ENCODE measurements at places on chromosomes 2 and 18.

GRCh38 chr18:24877066-24877465, 416.6 kb downstream of the HRH4 start:
- DNase-seq, result no peak

DNA sequence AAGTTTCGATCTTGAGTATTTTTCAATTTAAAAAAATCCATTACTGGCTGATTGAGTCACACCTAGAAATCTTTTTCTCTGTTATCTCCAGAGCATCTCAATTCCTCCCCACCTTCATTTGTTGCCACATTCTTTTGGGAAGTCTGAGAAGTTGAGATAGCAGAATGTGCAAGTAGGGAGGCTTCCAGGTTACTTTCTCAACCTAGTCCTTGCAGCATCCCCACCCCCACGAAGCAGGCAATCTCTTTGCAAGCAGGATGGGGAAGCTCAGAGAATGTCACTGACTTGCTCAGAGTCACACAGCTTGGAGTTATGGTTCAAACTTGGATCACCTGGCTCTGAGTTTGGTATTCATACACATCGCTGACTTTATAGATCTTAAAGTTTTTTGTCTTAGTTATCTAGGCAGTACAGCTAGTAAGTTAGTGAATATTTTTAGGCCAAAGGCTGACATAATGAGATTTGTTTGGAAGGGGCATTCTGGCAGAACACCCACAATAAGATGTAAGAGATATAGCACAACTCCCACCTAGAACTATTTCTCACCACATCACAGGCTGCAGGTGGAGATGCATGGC, 25.9 kb upstream of the LCLAT1 start:
- DNase-seq, result no peak

DNA sequence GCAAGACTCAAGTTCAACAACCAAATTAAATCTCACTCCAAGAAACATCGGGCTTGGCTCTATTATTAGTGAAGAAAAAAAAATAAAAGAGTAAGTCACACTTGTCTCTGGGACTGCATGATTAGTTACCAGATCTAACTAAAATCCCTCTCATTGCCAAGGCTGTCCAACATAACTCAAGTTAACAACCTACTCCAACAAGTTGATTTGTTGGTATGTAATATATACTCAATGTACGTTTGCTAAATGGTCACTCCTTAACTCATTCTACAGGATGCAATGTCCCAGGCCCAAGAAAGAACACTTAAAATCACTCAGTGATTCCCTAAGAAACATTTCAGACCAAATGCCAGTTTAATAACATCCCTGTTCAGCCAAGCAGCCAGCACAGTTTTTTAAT, 95.1 kb downstream of the DYM start:
- DNase-seq, result no peak

- peak; percentile 26 for DNase-seq
These were observed 1.1 kb downstream of the MIB1 start for GRCh38 chr18:21741562-21742314.

DNA sequence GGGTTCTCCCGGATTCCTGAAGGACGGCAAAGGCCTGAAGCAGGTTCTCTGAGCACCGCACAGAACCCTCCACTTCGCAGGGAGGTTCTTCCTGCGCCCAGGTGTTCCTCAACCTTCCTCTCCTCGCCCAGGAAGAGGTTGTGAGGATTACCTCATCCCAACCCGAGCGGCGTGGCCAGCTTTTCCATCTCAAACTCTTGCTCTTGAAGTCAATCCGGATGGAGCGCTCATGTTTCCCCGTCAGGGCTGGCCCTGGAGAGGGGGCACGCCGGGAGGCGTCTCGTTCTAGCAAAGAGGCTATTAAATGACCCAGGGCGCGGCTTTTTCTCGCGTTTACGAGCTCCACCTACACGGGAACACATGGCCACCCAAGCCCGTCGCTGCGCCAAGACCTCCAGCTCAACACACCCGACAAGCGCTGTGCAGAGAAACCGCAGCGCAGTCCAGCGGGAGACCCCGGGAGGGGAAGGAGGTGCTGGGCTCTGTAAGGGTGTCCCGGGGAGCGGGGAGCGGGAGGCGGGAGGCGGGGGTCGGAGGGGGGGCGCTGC, 540 bp upstream of the RAB10 start:
- no peak for DNase-seq

DNA sequence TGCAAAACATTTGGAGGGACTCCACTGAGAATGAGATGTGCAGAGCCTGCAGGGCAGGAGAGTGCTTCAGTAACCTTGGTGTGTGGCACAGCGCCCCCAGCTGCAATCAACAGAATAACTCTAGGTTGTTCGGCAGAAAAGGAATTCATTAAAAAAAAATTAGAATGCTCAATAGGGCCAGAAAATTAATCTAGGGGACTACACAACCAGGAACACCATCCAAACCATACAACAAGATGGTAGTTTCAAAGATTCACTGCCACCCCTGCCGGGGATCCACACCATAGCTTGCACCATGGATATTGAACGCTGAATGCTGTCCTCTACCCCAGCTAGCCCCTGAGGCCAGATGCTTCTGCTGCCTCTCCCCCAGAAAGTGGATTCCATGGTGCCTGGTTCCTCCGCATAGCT, 50.1 kb downstream of the THUMPD2 start:
- DNase-seq, result no peak

DNA sequence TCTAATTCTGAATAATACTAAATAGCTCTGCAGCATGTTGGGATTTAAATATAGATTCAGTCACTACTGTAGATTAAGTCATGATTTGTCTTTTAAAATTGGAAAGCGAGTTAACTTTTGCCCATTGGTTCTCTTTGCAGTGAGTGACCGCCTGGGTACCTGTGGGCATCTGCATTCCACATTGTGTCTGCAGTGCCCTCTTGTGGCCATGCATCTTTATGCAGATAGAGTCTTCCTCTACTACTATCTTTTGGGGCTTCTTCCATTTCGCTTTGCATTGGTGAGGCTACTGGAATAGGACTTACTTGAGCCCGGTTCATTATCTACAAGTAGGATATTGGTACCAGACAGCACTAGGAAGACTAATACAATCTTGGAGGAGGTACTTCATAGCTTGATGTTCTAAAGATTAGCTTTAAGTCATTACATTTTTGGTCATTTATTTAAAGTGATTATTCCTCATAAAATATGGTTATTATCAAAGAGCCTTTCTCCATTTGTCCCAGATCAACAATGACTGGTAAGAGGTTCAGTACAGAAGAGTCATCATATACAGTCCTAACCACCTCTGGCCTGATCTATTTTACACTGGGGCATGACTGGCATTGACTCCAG, 203.0 kb downstream of the SOCS6 start:
- DNase-seq, result peak; percentile 47

- no peak for DNase-seq
These were observed 92.6 kb upstream of the VRK2 start for GRCh38 chr2:57954020-57954419.

GRCh38 chr2:110101901-110102803, 13.5 kb downstream of the MALL start:
- DNase-seq, result no peak

DNA sequence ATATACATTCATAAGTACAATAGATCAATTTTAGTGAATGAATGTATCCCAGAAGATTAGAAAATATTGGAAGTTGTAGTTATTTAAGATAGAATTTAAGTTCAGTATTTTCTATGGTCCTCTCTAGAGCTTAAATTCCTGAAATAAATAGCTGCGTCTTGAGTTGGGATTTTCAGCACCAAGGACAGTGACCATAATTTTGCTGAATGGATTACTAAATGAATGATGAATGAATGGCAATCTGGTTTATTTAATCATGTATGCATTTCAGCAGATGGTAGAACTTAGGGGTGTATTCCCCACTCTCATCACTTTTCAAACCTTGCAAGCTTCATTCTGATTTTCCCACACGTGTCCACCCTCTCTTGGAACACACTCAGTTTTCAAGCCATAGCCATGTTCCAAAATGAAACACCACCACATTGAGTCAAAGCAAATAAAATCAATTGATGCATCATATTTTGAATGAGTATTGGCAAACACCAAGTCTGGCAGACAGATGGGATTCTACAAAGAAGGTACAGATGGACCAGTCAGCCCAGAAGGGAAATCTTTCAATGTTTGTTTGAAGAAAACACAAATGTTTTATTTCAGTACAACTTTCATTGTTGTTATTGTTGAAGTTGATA, 362.2 kb upstream of the NXPH2 start:
- no peak for DNase-seq

DNA sequence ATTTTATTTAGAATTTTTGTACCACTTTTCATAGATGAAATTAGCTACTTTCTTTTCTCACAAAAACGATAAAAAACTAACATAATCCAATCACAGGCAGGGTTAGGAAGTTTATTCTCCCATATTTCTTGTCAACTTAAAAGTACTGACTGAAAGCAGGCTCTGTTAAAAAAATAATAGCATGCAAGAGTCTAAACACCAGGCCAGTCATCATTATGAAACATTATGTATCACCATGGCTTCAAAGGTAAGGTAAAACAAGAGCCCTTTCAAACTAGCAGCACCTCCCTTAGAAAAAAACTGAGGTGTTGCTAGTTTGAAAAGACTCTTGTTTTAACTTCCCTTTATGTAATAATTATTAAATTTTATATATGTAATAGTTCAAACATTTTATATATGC, 848.0 kb downstream of the RNF144A start:
- DNase-seq, result no peak

DNA sequence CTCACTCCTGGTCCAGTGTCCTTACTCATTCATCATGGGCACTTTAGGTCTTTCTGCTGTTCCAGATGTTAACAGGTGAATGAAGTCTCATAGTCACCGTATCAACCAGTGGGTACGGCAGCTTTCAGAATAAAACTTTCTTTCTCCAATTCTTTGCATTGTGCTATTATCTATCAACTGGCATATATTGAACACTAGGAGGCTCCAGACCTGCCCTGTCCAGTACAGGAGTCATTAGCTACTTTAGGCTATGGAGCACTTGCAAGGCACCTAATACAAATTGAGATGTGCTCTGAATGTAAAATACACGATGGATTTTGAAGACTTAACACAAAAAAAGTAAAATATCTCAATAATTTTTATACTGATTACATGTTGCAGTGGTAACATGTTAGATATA, 43.2 kb upstream of the NEB start:
- no peak for DNase-seq

DNA sequence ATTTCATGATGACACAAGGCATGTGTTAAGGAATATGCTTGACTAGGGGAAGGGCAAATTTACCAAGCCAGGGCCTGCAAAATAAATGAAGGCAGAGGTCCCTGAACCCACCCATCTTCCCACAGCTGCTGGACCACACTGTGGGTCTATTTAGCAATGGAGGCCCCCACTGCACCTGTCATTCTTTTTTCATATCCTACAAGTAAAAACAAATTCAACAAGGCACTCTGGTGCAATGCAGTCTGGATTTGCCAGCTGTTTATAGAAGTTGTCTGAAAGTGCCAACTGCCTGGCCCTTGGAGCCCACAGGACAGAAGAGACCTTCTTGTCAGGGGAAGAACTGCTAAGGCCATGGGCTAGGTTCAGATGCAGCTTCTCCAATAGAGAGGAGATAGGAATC, 112.8 kb upstream of the ATL2 start:
- no peak for DNase-seq

DNA sequence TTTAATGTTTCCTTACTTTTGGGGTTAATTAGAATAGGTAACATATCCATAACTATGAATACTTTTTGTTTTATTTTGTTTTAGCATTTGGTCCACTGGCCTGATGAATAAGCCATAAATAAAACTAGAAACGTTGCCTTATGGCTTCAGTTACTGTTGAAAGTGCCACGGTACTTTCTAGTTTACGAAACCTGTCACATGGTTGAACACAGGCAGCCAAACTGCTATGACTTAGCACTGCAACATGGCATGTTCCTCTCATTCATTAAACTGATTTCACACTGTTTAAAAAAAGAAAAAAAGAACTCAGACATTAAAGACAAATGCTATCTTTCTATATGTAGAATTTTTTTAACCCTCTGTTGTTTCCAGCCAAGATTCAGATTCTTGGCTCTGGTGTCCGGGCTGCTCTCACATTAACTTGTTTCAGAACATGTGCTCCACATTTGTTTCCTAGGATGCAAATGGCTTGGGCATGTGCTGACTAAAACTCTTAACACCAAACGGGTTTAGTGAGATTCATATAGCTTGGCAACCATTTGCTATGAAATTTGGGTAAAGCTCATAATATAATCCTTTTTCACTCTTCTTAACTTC, 323.9 kb upstream of the RND3 start:
- DNase-seq, result no peak

DNA sequence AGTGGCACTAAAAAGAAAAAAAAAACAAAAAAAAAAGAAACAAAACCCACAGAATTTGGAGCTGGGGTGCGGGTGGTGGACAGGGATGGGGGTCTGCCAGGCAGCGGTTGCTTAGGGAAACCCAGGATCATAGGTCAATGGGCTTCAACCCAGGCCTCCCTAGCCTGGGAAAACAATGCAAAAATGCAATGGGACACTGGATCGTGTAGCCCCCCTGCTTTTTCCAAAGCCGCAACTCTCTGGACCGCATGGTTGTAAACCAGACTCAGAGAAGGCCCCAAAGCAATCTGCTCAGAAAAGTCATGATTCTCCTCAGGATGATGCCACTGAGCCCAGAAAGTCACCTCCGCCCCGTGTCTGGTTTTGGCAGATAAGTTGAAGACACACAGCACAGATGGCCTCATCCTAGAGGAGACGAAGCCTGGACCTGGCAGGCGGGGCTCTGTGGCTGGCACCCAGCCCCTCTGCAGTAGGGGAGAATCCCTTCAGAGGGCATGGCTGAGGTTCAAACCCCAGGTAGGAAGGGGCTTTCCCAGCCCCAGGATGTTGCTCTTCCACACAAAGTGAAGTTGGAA, 5.1 kb downstream of the DLX2 start:
- no peak for DNase-seq

GRCh38 chr2:54675738-54676137, 47.7 kb upstream of the EML6 start:
- no peak for DNase-seq

Measured in activated CD4-positive, alpha-beta T cell treated with anti-CD3 and anti-CD28 coated beads for 4 hours (primary cell).